NCI-H1436 treated with DMSO at 0.1 percent for 48 hours (cell line): ENCODE measurements at places on chromosomes 2 and 18.

GRCh38 chr2:186648130-186648529, 45.7 kb upstream of the FAM171B start:
- no peak for DNase-seq

DNA sequence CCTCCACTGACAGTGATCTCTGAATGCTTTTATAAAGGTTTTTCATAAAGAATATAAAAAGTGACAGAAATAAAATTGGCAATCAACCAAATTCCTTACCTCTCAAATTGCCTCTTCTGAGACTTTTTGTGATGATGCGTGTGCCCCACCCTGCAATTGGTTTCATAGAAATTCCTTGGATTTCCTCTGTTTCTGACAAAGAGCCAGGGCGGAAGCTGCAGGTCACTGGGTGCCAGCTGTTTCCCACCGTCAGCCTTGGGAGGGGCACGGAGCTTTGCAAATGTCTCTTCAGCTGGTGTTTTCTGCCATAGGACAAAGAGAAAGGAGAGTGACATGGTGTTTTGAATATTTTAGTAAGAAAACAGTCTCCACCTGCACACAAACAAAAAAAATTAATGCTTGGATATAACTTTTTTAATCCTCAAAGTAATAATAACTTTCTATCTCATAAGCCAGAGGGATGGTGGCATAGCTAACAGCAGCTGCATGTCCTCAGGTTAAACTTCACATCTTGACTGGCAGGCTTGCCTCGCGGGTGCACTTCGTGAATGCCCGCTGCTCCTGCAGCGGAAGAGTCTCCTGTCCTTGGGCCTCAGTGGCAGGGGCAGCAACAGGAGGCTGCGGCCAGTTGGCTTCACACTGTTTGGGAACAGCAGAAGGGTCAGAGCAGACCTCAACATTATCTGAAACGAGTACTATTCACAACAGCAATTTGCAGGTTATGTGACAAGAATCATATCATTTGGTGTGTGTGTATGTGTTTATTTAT, 24.7 kb downstream of the AGAP1 start:
- no peak for DNase-seq

- DNase-seq = no peak
Observed at GRCh38 chr2:238241970-238242369, 2.1 kb upstream of the HES6 start.

GRCh38 chr2:1972422-1972821, 228.1 kb upstream of the PXDN start:
- DNase-seq = peak; percentile 89

DNA sequence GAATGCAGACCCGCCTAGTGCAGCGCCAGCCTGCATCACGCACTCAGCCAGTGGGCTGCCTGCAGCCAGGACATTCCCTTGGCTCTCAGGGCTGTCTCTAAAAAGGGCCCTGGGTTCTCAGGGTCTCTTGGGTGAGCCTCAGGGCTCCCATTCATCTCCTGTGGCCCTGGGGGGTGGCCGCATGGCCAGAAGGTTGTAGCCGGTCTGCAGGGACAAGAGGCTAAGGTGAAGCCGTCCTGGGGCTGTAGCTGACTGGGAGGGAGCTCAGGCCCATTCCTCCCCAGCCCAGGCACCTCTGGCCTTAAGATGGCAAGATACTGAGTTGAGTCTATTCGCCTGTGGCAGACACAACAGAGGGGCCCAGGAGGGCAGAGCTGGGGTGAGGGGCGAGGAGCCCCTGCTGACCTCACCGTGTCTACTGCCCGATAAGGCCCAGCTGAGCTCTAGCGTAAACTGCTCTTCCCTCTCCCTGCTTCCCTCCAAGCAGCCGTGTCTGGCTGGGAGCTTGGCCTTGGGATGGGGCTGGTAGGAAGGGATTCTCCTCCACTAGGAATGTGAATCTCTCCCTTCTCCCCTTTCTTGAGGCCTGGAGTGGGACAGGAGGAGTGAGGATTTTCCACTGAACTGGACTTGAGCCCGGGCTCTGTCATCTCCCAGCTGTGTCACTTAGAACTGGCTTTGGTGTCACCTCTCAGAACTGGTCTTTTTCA, 37.9 kb downstream of the INHBB start:
- no peak for DNase-seq
